CD4-positive, alpha-beta T cell treated with Interleukin-2 at 100 ng/mL for 4 hours (primary cell): ENCODE measurements at places on chromosomes 5 and 9.

GRCh38 chr5:110441035-110441434, 285.4 kb downstream of the TMEM232 start:
- no peak for DNase-seq

- no peak for DNase-seq
Measured at GRCh38 chr5:76225336-76225735, 142.2 kb downstream of the SV2C start.

GRCh38 chr5:119919279-119919678, 289.9 kb downstream of the FAM170A start:
- DNase-seq, result no peak

DNA sequence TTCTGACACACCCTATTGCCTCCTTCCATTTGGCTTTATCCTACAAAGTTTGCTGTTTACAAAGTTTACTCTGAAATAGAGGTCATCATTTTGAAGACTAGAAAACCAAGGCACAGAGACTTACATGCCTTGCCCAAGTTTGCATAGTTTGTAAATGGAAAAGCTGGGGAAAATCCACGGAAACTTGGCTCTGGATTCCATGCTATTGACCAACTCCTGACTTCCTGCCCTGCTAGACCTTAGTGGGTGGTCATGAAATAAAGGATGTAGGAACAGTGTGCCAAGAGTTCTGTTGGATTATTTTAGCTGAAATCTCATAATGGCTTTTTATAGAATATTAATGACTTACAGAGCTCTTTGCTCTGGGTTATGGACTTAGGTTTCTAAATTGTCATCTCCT, 69.5 kb downstream of the GRIA1 start:
- DNase-seq, result no peak

DNA sequence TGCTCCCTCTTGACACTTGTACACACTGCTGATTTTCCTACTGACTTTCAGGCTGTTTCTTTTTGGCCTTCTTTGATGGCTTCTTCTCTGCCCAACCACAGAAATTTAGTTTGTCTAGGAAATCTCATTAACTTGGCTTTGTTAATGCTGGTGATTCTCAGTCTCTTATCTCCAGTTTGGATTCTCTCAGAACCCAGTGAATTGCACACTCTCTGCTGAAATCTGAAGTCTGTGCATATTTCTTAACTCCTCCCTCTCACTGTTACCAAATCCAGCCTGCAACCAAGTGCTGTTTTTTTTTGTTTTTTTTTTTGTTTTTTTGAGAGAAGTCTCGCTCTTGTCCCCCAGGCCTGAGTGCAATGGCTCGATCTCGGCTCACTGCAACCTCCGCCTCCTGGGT, 117.2 kb downstream of the CDC42SE2 start:
- DNase-seq, result no peak
